Fibroblast of pulmonary artery (primary cell): ENCODE measurements at places on chromosomes 1 and 21.

DNA sequence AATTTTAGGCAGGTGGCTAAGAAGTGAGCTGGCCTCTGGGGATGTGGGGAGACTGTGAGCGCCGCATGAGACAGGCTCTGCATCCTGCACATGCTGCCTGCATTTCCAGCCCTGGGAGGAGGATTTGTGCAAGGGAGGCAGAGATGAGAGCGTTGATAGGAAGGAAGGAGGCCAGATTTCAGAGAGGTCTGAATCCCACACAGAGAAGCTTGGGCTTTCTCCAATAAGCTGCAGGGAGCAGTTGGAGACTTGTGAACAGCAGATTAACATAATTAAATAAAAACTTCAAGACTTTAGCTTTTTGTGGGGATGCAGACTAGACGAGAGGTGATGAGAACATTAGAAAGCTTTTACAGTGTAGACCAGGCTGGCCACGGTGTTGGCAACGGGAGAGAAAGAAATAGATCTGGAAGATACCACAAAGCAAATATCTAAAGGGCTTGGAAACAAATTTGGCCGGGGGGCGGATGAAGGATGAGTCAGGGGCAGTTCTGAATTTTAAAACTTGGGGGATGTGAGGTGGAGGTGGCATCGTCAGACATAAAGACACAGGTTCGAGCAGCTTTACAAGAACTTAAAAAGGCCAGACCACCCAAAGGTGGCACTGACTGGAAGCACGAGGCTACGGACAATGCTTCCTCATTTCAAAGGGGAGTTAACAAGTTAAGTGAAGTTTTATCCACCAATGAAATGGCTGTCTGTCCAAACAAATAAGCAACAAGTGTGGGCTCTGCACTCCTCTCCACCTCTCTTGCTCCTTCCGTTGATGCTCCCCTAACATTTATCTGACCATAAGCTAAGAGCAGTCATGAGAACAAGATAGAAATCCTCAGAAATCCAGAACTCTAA is 57.0 kb downstream of the HIVEP3 start:
- no peak for DNase-seq

GRCh38 chr21:29221253-29221744 is 77.4 kb upstream of the BACH1 start:
- peak; percentile 71 for DNase-seq

DNA sequence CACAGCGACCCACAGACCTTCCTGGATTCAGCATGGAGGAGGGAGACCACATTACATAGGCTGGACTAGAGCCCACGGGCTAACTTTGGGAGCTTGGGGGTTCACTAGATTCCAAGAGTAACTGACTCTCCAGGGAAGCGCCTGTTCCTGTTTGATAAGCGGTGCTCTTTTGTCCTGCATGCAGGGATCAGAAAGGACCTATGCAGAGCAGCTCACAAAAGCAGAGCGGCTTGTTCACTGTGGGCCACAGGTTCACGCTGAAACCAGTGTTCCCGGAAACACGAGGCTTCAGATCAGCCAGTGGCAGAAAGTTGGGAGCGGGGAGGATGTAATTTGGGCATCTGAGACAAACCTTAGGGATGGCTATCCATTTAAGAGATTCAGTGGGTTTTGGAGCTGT is 403.9 kb downstream of the PCP4 start:
- DNase-seq = no peak

DNA sequence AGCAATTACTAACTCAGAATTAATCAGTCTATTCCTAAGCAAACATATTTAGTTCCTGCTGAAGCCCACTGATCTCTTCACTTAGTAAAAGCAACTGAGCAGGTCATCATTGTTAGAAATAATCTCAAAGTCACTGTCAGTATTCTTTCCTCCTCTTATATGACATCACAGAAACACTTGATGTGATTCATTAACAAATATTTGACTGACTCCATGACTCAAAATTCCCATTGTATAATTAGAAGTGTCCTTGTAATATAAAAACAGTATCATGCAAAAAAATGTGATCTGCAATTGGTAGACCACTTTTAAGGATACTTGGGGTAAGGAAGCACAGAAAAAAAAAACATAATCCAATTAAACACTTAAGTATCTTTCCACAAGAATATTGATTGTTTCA is 194.4 kb downstream of the DPYD start:
- no peak for DNase-seq

GRCh38 chr1:212512816-212513559 is 80.3 kb downstream of the NENF start:
- DNase-seq = no peak

DNA sequence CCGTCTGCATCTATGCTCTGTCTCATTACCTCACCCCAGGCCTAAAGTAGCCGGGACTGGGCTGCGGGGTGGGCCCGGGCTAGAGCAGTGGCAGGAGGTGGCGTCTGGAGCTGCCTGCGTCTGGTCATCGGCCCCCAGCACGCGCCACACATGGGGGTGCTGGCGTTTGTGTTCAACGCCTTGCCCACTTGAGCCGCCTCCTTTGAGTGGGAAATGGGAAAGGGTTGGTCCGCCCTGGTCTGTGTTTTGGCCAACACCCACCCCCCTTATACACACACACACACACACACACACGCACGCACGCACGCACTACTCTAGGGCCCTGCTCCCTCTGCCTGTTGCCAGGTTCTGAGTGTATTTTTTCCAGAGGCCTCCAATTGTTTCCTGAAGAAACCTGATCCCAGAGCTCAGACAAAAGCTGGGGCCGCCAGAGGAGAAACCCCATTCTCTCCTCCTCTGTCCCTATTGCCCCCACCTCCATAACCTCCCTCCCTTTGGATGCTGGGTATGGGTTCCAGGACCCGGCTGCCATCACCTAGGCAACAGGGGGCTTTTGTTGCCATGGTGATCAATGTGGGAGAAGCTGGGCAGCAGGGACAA is 10.1 kb downstream of the VANGL2 start:
- peak; percentile 48 for DNase-seq

GRCh38 chr1:120133228-120133927 is 42.9 kb downstream of the SEC22B start:
- no peak for DNase-seq

- no peak for DNase-seq
Observed at GRCh38 chr1:225844236-225845061, 34.5 kb downstream of the EPHX1 start.

DNA sequence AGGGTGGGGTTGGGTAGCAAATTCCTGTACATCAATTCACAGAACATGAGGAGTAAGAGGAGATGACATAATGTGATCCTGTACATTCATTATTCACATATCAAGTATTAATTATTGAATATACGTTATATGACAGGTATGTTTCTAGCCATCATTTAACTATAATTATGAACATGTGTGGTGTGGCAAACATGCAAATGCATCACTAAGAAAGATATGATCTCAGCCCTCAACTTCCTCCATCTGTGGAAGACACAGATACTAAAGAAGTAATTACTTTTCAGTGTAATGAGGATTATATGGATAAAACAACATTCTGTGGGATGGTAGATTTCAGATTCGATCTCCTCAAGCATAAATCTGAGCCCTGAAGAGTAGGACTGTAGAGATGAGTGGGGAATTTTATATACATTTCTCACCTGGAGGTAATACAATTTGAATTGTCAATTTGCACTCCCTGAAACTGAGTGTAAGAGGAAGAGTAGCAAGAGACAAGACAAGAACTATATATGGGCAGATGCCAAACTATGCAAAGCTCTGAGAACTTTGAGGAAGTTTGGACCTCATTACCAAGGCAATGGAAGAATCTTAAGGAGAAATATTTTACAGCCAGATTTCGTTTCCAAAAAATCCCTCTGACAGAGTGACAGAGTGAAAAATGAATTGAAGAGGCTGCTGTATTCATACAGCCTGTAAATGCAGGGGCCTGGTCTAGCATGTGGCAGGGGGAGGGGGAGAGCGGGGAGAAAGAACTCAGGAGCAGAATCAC is 275.5 kb downstream of the TPR start:
- no peak for DNase-seq

DNA sequence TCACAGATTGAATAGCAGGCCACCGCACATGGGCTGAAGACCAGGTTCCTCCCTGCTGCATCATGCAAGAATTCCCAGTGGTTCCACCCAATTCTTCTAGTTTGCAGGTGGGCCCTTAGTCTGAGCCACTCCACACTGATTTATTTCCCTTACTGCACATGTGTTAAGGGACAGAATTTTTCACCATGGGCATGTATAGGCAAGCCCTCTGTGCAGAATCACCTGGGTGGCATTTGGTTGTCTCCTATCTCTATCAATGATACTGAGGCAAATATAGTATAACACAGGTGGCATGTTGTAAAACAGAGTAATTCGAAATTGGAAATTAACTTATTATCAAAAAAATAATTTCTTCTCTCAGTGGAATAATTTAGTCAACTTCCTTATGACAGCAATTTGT is 1892.4 kb downstream of the NCAM2 start:
- DNase-seq = no peak

DNA sequence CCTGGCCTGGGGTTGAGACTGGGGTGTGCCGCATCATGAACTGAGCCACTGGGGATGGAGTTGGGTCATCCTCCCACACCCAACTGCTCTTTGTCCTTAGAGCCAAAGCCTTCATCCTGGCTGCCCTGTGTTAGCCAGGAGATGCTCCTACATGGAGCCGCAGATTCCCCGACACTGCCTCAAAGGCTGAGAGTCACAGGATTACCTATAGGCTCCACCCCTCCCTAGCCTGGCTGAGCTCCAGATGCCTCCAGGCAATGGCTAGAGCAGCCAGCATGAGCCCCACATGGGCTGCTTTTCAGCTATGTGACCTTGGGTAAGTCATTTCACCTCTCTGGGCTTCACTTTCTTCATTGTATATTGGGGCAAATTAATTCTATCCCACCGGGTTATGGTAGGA is 119.9 kb upstream of the POU3F1 start:
- no peak for DNase-seq

DNA sequence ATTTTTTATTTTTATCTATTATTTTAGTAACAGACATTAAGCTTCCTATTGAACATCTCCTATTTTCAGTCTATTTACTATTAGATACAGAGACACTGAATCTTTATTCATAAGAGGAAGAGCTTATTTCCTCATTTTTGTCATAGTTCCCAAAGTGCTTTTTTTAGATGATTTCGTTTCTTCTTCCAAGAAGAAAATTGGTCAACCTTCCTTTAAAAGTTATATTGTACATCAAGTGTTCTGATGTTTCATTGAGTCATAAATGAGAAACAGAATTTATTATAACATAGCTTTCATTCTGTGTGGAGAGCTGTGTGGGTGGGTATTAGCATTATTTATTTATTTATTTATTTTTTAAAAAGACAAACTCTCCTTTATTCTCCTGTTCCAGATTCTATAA is 50.6 kb upstream of the BACH1 start:
- DNase-seq = no peak

- DNase-seq = no peak
Observed at GRCh38 chr1:214154596-214155292, 126.2 kb upstream of the SMYD2 start.

GRCh38 chr1:228850141-228851100 is 115.1 kb downstream of the RHOU start:
- DNase-seq = no peak

DNA sequence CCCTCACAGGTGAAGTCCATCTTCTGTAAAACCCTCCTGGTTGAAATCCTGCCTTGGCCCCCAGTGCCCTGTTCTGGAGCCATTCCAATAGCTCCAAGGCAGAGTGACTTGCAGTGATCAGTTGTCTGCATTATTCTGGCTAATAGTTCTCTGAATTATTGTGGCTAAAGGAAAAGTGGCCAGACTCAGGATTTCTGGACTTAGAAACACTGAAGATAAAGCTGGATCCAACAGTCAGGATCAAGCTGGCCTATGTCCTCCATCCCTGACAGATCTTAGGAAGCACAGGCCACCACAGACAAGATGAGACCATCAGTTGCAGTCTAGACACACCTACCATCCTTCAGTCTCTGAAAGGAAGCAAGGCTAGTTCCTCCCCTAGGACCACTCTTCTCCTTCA is 801 bp upstream of the C2CD4D start:
- DNase-seq = no peak

DNA sequence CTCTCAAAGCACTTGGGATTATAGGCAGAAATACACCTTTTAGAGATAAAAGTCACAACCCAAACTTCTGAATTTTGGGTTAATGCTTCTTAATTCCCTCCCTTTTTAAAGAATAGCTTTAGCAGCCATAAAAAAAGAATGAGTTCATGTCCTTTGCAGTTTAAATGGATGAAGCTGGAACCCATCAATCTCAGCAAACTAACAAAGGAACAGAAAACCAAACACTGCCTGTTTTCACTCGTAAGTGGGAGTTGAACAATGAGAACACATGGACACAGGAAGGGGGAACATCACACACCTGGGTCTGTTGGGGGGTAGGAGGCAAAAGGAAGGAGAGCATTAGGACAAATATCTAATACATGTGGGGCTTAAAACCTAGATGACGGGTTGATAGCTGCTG is 55.8 kb downstream of the SLC27A3 start:
- DNase-seq = no peak

GRCh38 chr1:229913489-229913888 is 153.5 kb upstream of the GALNT2 start:
- DNase-seq = no peak

DNA sequence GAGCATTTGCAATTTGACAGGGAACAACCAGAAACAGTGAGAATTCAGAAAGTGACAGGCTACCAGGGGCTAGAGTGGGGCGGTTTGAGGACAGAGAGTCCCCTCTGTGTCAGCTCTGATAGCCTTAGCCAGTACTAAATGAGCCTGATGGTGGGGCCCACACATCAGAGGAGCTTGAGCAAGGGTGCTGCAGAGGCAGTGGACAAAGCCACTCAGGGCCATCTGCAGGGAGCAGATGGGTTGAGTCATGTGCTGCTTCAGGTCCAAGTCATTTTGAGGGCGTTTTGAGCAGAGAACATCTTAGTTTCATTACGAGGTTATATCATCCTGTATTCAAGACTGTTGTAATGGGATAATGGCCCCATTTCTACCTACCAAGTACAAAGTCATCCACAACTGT is 7.7 kb downstream of the LRRC52 start:
- DNase-seq = no peak

- no peak for DNase-seq
Observed at GRCh38 chr1:242468784-242469183, 55.7 kb downstream of the PLD5 start.

DNA sequence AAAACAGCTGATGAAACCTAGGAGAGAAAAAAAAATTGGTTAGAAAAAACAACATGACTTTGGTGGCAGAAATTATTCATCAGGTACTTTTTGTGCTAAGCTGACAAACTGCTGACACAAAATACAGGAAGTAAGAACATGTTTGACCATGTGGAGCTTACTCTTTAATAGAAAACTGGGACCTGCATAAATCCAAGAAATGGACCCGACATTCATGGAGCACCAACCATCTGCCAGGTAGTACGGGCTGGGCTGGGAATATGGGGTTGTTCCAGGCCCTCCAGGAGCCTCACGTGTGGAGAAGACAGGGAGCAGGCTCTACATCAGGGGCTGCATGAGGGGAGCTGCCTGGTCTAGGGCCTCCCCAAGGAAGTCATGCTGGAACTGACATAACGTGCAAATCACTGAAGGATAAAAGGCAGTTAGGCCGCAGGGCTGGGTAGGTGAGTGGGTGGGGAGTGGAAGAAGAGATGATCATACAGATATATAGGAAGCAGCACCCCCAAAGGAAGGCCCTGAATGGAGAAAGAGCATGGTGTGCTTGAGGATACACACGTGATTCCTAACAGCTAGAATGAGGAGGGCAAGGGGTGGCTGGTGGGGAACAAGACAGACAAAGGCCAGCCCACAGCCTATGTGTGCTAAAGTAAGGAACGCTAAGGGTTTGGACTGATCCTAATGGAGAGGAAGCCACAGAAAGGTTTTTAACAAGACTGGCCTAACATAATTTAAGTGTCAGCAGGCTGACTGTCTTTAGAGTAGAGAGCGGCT is 26.1 kb downstream of the CD58 start:
- DNase-seq = no peak

- DNase-seq = no peak
Observed at GRCh38 chr1:91099746-91100621, 78.1 kb upstream of the ZNF644 start.
